Mesothelial cell of epicardium (in vitro differentiated cells): ENCODE measurements at places on chromosomes 3 and 15.

- no peak overlapping the region for H3K4me3 ChIP-seq
- H3K27me3 ChIP-seq = no peaks in the 10 kb centered on the region
- H3K27ac ChIP-seq = no peak overlapping the region
- H3K36me3 ChIP-seq = peaks cover 10% of the 10 kb centered on the region
- H3K4me1 ChIP-seq = no peaks in the 10 kb centered on the region
- DNase-seq = no peak
Measured at GRCh38 chr3:193701953-193702635, 109.1 kb downstream of the OPA1 start.

DNA sequence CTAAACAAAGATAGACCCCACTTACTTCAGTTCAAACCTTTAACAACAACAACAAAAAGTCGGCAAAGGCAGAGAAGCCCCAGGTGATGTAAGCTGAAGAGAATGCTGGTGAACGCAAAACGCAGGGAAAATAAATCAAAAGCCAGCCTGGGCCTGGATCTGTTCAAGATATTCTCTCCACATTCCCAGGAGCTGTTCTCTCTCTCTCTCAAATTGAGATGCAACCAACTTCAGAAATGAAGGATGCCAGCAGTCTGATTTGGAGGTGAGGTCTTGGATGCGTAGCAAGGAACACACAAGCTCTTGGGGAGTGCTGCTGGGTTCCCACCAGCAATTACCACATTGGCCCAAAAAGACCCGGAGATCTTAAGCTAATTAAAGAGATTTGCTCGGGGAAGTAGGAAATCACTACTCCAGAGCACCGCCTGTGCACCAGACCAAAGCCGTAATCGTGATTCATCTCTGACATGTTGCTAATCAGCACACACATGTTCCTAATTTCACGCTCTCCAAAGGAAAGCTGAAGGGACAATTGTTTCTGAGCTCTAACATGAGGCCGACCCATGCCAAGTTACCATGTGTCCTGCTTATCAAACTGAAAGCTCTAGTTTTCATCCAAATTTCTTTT, 37.1 kb downstream of the IL17RD start:
- peak; percentile 55 for DNase-seq
- peaks cover 59% of the 10 kb centered on the region for H3K4me1 ChIP-seq
- H3K4me3 ChIP-seq = peak overlapping the region; percentile 36
- no peaks in the 10 kb centered on the region for H3K27me3 ChIP-seq

GRCh38 chr3:45075821-45076625, 49.9 kb downstream of the CLEC3B start:
- no peaks in the 10 kb centered on the region for H3K36me3 ChIP-seq
- H3K4me3 ChIP-seq = no peak overlapping the region
- no peak for DNase-seq
- H3K4me1 ChIP-seq = no peaks in the 10 kb centered on the region
- no peak overlapping the region for H3K27ac ChIP-seq

- H3K4me3 ChIP-seq = no peak overlapping the region
- H3K36me3 ChIP-seq = no peaks in the 10 kb centered on the region
- H3K27me3 ChIP-seq = peaks cover 4% of the 10 kb centered on the region
- no peak overlapping the region for H3K27ac ChIP-seq
- H3K4me1 ChIP-seq = no peaks in the 10 kb centered on the region
Measured at GRCh38 chr3:39506863-39507262, 39.4 kb downstream of the MOBP start.

- no peak for DNase-seq
- no peaks in the 10 kb centered on the region for H3K36me3 ChIP-seq
- peaks cover 2% of the 10 kb centered on the region for H3K27me3 ChIP-seq
- no peak overlapping the region for H3K4me3 ChIP-seq
Measured at GRCh38 chr3:45055411-45056143, 29.5 kb downstream of the CLEC3B start.

DNA sequence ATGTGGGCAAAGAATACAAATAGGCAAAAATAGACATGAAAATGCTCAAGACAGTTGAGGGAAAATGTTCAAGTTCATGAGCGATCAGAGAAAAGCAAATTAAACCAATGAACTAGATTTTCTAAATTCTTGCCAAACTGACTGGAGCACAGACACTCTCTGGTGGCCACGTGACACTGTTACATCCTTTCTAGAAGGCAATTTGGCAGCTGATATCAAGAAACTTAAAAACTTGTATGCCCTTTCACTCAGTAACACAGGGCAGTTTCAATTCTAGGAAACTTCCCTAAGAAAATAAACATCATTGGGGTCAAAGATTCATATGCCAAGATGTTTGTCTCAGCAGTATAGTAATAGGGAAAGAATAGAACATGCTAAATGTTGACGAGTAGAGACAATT, 52.2 kb downstream of the ABHD5 start:
- H3K4me3 ChIP-seq = no peak overlapping the region
- H3K27me3 ChIP-seq = no peaks in the 10 kb centered on the region
- no peak for DNase-seq
- no peaks in the 10 kb centered on the region for H3K36me3 ChIP-seq

- H3K4me3 ChIP-seq = no peak overlapping the region
- peaks cover 9% of the 10 kb centered on the region for H3K27me3 ChIP-seq
- H3K4me1 ChIP-seq = no peaks in the 10 kb centered on the region
- no peak for DNase-seq
- H3K27ac ChIP-seq = no peak overlapping the region
Measured at GRCh38 chr3:114428044-114428595, 134.3 kb downstream of the TIGIT start.

DNA sequence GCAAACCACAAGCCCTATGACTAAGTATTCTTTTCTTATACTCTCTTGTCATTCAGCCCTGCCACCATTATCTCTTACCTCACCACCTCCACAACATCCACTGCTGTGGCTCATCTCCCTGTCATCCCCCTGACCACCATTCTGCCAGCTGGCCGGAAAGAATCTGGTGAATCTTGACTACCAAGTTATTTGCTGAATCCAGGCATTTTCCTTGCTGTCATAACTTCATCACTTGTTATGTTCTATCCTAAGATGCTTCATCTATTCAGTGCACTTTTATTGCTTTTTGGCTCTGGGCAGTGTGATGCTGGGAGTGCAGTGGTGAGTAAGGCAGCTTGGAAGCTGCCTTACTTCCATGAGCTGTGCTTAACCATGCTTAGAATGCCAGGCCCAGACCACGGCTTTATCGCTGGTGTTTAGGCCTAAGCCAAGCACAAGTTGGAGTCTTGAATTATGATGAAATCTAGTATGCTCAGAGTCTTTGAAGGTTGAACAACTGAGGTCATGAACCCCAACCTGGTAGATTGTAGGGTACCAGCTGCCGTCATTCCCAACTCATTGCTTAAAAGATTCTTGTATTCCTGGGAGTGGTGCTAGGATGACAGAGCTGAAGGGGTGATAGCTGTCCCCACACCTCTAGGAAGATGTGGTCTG, 27.0 kb upstream of the APH1B start:
- DNase-seq = no peak
- H3K4me3 ChIP-seq = no peak overlapping the region
- no peak overlapping the region for H3K27ac ChIP-seq
- H3K27me3 ChIP-seq = no peaks in the 10 kb centered on the region
- H3K36me3 ChIP-seq = peaks cover 27% of the 10 kb centered on the region

- H3K36me3 ChIP-seq = no peaks in the 10 kb centered on the region
- no peak for DNase-seq
- no peak overlapping the region for H3K27ac ChIP-seq
- no peaks in the 10 kb centered on the region for H3K27me3 ChIP-seq
- peaks cover 39% of the 10 kb centered on the region for H3K4me1 ChIP-seq
Measured at GRCh38 chr3:134274571-134274970, 23.9 kb upstream of the RYK start.
